ENCODE measurements at places on chromosomes 11 and 22. TPM values are rescaled to one million over a fixed set of nuclear protein-coding genes. Genes with fewer than 3 reads are reported as not detected.

KCTD14 gene
- 0.53 TPM for total RNA-seq

GRCh38 chr11:119110439-119110838 is 3.3 kb downstream of the C2CD2L start:
- H3K27ac ChIP-seq: no peak overlapping the region
- H3K4me1 ChIP-seq: peaks cover 30% of the 10 kb centered on the region
- H3K27me3 ChIP-seq: no peaks in the 10 kb centered on the region
- no peak overlapping the region for H3K4me3 ChIP-seq
- no peak for DNase-seq

NLRP14 gene
- not detected for total RNA-seq

DNA sequence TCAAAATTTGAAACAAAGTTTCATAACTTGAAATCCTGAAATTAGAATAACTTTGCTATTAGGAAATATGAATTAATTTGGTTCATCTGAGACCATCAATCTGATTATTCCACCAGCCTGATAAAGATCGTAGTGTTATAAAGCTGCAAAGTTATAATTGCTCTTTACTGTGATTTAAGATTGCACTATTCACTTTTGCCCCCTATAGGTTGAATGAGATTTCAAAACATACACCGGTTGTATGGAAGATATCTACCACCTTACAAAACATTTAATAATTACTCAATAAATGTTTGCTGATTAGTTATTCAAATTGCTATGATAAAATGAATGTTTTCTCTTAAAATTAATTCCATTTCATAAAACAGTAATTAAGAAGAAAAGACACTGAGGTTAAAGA is 26.1 kb downstream of the APIP start:
- DNase-seq: no peak
- H3K27me3 ChIP-seq: no peaks in the 10 kb centered on the region

DNA sequence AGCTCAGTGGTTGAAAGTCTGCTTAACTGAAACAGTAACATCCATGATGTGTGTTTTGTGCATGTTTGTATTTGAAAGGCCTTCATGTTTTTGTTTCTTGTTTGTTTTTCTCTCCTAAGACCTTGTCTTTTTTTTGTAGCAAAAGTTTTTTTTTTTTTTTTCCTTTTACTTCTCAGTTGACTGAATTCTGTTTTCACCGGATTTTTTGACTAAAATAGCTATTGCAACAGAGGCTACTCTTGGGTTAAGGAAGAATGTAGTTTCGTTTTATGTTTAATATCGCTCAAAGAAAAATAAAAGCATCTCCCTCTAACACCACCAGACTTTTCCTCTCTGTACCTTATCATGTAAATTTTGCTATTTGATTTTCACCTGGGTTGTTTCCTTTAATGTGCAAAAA is 15.1 kb downstream of the APOL6 start:
- peaks cover 47% of the 10 kb centered on the region for H3K36me3 ChIP-seq
- H3K27me3 ChIP-seq: no peaks in the 10 kb centered on the region
- H3K4me1 ChIP-seq: no peaks in the 10 kb centered on the region
- H3K4me3 ChIP-seq: peak overlapping the region; percentile 4
- peak overlapping the region; percentile 38 for H3K27ac ChIP-seq

- no peaks in the 10 kb centered on the region for H3K27me3 ChIP-seq
- no peaks in the 10 kb centered on the region for H3K4me1 ChIP-seq
- H3K36me3 ChIP-seq: no peaks in the 10 kb centered on the region
- no peak overlapping the region for H3K4me3 ChIP-seq
These were observed 10.6 kb downstream of the MAFF start for GRCh38 chr22:38212442-38212841.

APOA4 gene
- not detected for total RNA-seq

SAA4 gene
- total RNA-seq: not detected

DNA sequence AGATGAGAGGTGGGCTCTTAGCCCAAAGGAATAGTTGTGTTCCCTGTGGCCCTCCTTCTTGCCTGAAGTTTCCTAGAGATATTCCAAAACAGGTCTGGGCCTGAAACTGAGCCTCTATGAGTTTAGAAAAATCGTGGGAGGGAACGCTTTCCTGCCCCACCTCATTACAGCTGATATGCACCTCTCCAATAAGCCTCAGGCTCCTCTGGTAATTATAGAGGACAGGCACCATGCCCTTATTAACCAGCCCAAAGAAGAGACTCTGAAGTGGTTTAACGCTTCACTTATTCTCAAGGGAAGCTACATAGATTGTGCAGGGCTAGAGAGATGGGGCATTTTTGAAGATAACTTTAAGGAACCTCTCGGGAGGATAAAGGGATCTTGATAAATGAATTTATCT is 3.4 kb upstream of the MPZL2 start:
- H3K4me1 ChIP-seq: no peaks in the 10 kb centered on the region

- DNase-seq: no peak
- no peak overlapping the region for H3K27ac ChIP-seq
- H3K4me3 ChIP-seq: no peak overlapping the region
- no peaks in the 10 kb centered on the region for H3K27me3 ChIP-seq
- H3K4me1 ChIP-seq: no peaks in the 10 kb centered on the region
These were observed 415.9 kb downstream of the ETS1 start for GRCh38 chr11:128171506-128171905.

IMMP1L gene
- 28.0 TPM for total RNA-seq

SLC16A8 gene
- not detected for total RNA-seq

DNA sequence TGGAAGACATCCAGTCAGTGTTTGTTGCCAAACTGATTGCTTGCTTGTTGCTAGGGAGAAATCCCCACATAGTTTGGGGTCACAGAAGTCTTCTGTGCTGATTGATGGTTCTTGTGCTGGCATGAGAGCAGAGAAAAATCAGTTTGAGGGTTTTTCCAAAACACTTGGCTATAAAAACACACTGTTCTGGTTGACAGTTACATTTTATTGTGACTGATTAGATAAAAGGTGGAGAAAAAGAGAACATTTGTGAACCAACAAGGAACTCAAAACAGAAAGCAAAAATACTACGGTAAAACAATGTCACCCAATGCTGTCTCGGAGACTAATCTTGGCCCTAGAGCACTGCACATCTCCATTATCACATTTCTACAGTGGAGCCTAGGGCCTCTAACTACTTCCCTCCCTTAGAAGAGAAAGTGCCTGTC is 14.4 kb upstream of the EIF4G2 start:
- no peak overlapping the region for H3K27ac ChIP-seq
- H3K4me3 ChIP-seq: no peak overlapping the region
- H3K36me3 ChIP-seq: no peaks in the 10 kb centered on the region
- H3K27me3 ChIP-seq: no peaks in the 10 kb centered on the region

TCN2 gene
- 14.5 TPM for total RNA-seq

- H3K4me1 ChIP-seq: peaks cover 2% of the 10 kb centered on the region
- no peak for DNase-seq
- no peak overlapping the region for H3K4me3 ChIP-seq
- no peak overlapping the region for H3K27ac ChIP-seq
These were observed 23.0 kb downstream of the MYO18B start for GRCh38 chr22:25765016-25765367.

Measured in heart right ventricle (tissue), 16 donors.